Stimulated activated CD8-positive, alpha-beta memory T cell treated with anti-CD3 and anti-CD28 coated beads, Interleukin-4, amount 100 ng/mL, for 1 hour (primary cell): ENCODE measurements at places on chromosomes 4 and X.

GRCh38 chr4:141570290-141570689 is 66.1 kb upstream of the IL15 start:
- no peak for DNase-seq

DNA sequence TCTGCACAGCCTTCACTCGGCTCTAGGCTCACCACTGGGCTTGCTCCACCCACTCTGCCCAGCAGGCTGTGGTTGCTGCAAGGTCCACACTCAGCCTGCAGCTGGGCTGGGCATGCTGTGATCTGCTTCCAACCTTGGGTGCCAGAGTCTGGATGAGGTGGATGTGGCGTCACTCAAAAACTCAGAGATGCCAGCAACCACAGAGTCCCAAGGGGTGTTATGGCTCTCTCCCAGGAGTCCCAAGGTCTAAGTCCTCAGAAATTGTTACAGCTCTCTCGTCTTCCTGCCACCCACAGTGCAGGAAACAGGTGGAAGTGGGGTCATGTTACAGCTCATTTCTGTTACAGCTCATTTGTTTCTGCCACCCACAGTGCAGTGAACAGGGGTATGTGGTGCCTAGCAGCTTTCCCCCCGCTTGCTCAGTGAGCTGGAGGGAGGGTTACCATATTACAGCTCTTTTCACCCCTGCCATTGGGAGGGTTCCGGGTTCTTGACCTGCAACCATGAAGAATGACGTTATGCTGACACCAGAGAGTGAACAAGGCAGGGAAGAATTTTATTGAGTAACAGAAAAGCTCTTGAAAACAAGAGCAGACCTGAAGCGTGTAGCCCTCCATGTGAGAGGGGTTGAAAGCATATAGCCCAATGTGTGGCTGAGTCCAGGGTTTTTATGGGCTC is 893.9 kb downstream of the PCDH7 start:
- no peak for DNase-seq

DNA sequence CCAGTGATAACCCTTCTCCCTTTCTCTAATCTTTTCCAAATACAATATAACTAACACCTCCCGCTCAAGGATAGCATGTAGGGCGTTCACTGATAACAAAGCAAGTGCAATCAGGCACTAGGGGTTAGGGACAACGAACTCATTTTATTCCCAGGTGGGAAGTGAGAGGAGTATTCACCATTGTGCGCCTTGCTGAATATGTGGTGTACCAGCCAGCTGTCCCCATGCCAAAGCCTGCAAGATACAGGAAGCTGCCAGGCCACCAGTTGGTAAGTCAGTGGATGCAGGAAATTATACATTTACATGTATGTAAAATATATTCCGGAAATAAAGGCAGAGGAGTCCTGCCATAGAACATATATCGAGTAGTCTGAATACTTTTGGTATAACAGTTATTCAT is 6.3 kb upstream of the HPRT1 start:
- DNase-seq = no peak

DNA sequence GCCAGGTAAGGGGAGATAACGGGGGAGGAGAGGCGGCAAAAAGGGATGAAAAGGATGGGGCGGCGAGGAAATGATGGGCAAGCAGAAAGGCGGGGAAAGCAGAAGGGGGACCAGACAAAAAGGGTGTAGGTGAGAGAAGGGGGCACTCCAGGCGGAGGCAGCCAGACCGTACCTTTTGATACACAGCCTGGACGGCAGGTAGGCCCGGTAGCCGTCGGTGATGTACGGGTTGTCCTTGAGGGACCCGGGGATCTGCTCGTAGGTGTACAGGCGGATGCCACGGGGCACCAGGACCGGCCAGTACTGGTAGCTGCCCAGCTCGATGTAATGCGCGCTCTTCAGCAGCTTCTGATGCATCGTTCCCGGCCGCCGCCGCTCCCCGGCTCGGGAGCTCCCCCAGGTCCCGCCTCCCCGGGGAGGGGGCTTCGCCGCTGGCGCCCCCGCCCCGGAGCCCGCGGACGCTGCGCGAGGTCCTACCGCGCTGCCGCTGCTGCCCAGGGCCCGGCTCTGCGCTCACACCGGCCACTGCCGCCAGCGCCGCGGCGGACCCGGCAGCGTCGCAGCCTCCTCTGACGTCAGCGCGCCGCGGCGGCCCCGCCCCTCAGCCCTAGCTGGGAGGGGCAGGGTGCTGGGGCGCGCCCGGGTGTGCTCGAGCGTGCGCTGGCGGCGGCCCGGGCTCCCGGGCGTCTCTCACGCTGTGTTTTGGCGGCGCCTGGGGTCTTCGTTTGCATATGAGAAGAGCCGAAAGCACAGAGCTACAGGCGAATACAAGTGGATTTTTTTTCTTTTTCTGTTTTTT is at the start of gene PAQR3:
Gene PAQR3, minus strand, starts transcription at position 571 of the 799 bp plus-strand sequence. Its CDS starts 214 bp downstream, at position 357.
- peak; percentile 62 for DNase-seq

DNA sequence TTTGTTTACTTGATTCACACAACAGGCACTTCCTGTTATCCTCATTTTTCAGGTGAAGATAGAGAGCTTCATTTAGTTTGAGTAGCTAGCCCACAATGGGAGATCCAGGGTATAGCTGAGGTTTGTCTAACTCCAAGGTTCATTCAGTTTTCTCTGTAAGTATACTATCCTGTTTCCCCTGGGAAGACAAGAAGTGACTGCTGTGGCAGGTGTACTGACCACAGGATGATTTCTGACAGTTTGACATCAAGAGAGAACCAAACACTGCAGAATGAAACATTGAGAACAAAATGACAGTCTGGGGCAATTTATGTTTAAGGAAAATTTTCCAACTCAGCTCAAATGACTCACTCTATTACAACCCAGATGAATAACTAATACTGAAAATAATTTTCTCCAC is 958.0 kb downstream of the STPG2 start:
- no peak for DNase-seq

- no peak for DNase-seq
Observed at GRCh38 chr4:128837198-128837597, 27.7 kb downstream of the JADE1 start.

GRCh38 chrX:115344885-115345614 is 55.5 kb downstream of the LUZP4 start:
- no peak for DNase-seq

GRCh38 chr4:159498446-159499115 is 395.7 kb downstream of the RAPGEF2 start:
- no peak for DNase-seq

DNA sequence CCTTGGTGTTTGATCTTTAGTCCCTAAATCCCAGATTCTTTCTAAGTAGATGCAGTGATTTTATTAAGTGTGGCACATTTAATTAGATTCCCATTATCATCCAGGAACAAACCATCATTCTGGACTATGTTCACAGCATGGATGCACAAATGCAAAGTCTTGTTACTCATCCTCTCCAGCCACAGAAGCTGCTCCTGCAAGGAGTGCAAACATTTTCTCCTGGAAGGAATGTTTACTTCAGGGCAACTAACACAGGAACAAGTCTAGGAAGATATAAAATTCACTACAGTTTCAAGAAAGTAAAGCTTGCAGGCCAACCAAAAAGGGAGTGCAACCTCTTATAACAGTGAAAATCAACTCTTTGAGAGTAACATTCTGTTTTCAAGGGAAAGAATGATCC is 106.0 kb downstream of the IQCM start:
- no peak for DNase-seq

GRCh38 chr4:151015459-151016347 is 619 bp upstream of the LRBA start:
- DNase-seq = peak; percentile 57

- no peak for DNase-seq
Observed at GRCh38 chr4:53194727-53195126, 171.1 kb downstream of the SCFD2 start.

DNA sequence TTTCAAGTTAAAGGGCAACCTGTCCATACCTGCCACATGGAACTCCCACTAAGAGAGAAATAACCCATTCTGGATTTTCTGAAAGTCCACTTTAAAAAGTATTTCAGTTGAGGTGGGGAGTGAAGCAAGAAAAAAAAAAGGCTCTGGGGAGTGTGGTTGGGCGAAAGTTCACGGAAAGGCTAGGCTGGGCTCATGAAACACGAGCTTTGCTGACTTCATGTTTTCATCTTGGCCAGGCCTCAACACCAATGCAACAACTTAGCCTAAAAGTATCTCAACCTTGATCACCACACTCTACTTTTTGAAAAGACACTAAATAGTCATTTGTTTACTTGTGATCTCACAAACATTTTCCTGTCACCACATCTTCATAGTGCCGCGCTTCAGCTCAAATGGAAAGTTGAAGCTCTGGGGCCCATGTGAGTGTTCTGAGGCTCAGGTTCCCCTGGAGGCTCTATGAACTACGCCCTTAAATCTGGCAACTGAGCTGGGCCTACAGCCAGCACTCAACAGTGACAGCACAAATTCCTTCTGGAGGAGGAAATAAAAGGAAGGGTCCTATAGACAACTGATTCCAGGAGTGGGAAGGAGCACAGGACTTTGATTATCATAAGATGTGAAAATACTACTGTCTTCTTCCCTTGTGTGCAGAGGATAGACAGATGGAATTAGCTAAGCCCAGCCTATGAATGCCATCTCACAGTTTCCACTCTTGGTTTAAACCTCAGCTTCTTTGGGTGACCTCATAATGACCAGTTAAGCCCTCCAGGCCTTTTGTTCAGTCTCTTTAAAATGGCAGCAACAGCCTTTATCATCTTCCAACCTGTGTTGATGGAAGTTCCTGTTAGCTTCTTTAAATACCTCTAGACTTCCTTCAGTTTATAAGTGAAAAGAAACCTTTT is 5.1 kb downstream of the CD40LG start:
- DNase-seq = no peak

DNA sequence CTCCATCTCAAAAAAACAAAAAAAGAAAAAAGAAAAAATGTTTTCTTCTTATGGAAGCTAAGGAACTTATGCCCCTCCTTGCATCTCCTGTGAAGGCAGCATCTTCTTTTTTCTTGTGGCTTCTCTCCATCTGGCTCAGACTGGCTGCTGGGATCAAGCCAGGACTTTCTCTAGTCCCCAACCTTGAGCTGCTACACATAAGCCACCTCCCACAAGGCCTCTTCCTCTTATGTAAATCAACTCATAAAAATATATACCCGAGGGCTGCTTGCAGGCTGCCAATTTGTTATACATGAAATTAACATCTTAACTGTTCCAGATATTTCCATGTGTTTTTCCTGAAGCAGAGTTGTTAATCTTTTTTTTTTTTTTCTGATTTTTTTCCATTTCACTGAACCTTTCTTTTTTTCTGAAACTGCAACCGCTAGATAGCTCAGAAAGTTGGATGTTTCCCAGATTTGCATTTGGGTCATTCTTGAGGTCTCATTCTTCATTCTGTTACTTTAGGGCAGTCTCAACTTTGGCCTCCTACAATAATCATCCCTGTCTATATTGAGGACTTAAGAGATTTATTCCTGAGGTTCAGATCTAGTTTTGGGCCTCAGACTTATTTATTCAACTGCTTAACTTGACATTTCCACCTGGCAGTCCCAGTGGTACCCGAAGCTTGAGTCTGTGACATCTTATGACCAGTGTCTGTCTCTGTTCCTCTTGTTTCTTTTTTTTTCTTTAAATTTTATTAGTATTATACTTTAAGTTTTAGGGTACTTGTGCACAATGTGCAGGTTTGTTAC is 10.3 kb downstream of the SNX25 start:
- no peak for DNase-seq

DNA sequence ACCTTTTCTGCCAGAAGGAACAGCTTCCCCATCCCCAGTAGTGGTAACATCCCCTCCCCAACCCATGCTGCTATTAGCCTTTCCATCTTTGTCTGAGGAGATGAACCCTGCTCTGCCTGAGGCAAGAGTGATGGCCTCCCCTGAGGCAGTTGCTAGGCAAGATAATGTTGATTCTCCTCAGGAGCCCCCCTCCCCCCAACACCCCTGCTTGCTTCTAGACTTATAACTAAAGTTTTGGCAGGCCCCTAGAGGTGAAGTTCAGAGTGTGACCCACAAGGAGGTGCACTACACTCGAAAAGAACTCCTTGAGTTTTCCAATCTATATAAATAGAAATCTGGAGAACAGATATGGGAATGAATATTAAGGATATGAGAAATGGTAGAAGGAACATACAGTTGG is 962.5 kb downstream of the ADGRL3 start:
- no peak for DNase-seq

DNA sequence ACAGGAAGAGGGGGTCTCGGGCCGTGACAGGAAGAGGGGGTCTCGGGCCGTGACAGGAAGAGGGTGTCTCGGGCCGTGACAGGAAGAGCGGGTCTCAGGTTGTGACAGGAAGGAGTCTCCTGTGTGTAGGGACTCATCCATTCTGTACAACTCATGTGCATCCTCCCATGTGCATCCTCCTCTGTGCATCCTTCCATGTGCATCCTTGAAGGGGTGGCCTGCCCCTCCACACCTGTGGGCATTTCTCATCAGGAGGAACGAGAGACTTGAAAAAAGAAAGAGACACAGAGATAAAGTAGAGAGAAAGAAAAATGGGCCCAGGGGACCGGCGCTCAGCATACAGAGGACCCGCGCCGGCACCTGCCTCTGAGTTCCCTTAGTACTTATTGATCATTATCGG is 30.2 kb upstream of the PLCXD1 start:
- no peak for DNase-seq

DNA sequence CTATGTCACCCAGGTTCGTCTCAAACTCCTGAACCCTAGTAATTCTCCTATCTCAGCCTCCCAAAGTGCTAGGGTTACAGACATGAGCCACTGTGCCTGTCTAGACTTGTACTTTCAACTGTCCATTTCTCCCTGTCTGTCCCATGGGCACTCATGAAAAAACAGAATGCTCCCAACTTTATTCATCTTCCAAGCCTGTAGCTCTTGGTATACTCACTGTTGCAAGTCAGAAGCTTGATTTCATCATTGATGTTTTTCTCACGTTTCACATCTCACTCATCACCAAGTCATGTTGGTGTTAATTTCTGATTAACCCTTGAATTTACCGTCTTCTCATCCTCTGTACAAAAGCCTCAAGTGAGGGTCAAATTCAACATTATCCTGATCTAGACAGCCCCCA is 7.3 kb upstream of the SRP72 start:
- DNase-seq = no peak

DNA sequence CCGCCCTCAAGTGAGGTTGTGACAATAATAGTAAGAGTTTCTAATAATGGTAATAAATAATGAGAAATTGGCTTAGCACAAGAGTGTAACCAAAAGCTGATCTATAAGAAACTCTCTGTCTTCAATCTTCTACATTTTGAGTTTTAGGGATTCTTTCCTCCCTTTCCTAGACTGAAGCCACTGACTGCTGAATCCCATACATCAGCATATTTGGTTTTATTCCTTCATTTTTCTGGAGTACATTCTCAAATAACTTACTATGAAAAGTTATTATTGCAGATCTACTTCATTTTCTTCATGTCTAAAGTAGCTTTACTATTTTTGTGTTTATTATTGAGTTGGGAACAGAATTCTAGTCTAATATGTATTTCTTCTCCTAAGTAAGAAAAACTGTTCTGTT is 49.9 kb upstream of the ADAD1 start:
- no peak for DNase-seq
